HepG2 (cell line): ENCODE measurements at places on chromosomes 1 and 21.

- DNase-seq = no peak
These were observed 359.3 kb upstream of the RUNX1 start for GRCh38 chr21:35408401-35408800.

- DNase-seq = no peak
These were observed 46.4 kb downstream of the TOR1AIP2 start for GRCh38 chr1:179831225-179831624.

- peak; percentile 80 for DNase-seq
These were observed at the start of gene IARS2 for GRCh38 chr1:220094016-220094911. IARS2 (plus strand) TSS chr1:220094132; CDS start chr1:220094217, 85 bp downstream.

GRCh38 chr1:43427524-43427923, 26.2 kb downstream of the HYI start:
- DNase-seq = no peak

- DNase-seq = no peak
These were observed 20.7 kb upstream of the PADI4 start for GRCh38 chr1:17287130-17287776.

DNA sequence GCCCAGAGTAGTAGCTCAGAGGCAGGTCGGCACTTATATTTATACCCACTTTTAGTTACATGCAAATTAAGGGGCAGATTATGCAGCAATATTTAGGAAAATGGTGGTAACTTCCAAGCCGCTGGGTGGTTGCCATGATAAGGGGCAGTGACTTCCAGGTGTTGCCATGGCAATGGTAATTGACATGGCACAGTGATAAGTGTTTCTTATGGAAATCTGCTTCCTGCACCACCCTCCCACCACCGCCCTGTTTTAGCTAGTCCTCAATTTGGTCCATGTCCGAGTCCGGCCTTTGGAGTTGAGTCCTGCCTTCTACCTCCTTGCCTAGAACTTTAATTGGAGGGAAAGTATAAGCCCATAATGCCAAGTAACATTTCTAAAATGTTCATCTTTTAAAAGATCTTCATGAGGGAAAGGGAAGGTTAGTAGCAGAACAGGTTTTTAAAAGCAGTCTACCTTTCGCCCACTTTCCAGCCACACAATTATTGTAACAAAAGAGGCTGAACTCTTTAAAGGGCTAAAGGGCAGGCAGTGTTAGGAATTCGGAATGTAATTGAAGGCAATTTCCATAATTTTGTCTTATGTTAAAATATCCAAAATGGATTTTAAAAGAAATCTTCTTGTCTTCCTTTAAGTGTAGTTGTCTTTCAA, 21.7 kb downstream of the ZBTB8B start:
- DNase-seq = no peak

DNA sequence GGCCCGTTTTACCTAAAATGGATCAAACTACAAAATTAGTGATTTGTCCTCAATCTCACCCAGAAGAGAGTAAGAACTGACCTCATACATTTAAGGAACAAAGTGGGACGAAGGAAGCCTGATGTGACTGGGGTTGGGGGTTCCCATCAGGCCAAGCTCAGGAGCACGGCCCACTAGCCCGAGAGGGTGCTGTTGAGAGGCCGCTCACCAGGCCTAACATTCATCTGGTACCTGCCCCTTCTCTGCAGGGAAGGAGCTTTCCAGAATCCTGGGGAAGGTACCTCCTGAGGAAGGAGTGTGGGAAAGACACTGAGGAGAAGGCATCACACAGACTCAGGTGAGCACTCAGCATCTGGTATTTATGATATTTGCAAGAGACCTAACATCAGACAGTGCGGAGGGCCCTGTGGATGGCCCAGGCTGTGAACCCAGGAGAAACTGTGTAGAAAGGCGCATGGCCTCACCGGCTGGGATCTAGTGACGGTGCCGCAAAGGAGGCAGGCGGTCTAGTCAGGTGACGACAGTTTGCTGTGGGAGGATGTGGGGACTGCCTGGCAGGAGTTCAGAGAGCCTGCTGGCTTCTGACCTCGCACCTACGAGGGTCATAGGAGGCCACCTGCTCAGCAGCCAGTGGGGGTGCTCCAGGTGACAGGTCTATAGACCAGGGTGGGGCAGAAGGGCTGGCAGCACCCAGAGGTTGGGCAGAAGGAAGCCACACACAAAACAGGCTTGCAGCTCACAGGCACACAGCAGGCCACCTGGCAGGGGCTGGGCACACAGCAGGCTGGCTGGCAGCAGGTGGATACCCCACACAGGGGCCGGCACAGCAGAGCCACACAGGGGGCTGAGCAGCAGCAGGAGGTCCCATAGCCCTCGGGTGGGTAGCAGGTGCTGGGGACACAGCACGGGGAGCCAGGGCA, 543 bp downstream of the KRTAP12-4 start:
- DNase-seq = no peak

- DNase-seq = no peak
These were observed 153.0 kb downstream of the KCTD3 start for GRCh38 chr1:215720126-215720525.

DNA sequence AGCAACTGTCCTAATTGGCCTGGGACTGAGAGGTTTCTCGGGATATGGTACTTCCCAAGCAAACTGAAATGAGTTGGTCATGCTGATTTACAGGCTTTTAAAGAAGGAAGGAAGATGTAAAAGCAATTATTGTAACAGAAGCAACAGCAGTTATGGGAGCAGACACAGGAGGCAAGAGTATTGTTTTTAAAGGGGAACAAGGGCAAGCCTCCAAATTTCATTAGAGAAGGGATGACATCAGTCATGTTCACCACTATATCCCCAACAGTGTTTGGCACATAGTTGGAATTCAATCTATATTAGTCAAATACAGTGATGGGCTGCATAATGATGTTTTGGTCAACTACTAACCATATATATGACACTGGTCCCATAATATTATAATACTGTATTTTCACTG, 46.0 kb upstream of the JUN start:
- DNase-seq = no peak

DNA sequence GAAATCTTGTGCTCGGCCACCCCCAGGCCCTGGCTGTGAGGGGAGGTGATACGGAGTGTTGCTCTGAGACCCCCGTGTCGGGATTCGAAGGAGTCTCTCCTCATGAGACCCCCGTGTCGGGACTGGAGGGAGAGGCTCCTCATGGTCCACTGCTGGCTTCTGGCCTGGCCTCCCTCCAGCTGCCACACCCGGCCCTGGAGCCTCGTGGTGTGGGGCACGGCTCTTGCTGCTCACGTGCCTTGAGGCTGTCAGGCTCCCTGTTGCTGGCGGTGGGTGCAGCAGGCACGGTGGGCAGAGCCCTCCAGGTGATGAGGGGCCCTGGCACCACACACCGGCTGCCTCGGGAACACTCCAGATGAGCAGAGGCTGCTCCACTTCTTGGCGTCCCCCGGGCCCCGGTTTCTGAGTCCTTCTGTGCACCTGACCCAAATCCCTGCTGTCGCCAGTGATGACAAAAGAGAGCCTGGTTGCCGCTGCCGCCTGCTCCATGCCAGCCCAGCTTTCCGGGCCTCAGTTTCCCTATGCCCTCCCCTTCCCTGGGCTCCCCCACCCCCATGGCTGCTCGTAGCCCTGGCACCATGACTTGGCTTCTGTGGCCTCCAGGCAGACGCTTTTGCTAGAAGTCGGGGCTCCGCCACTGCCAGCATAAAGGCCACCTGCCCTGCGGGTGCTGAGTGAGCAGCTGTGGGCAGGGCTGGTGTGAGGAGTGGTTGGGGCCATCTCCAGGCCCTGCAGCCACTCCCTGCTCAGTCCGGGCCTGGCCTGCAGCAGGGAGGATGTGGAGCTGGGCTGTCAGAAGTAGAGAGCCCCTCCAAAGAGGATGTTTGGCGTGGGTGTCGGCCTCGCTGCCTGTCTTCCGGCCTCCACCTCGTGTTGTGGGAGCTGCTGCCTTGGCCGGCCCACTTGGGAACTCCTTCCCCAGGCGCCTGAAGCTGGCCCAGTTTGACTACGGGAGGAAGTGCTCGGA, 11.8 kb downstream of the TMEM240 start:
- DNase-seq = no peak

DNA sequence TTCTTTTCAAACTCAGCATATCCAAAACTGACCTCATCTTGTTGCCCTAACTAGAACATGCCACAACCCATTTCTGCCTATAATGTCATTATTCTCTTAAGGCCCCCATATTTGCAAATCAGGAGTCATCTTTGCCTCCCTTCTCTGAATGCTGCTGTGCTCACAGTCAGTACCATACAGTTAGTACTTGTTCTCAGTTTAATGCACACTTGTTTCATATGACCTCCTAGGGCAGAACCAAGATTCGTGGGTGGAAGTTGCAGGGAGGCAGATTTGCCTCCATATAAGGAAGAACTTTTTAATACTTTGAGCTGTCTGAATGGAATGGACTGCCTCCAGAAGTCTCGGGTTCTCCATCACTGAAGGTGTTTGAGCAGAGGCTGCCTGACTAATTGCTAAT, 9.2 kb downstream of the CAP1 start:
- DNase-seq = no peak

DNA sequence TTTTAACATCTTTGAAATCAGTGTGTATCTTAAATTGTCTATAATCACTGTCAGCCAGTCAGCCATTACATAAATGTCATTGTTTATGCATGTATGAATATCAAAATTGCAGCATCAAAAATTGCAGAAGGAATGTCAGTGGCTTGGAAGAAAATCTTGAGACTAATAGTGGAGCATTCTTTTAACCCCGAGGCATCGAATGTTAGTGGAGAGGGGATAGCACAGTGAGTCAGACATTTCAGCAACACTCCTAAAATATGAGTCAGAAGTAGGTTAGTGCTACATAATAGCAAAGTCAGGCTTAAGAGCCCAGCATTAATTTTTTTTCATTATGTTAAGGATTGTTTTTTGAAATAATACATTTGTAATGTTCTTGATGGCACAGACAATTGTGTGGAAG, 45.5 kb downstream of the SNRPE start:
- DNase-seq = no peak

- no peak for DNase-seq
These were observed 112.0 kb downstream of the LRRC40 start for GRCh38 chr1:70093250-70093975.

DNA sequence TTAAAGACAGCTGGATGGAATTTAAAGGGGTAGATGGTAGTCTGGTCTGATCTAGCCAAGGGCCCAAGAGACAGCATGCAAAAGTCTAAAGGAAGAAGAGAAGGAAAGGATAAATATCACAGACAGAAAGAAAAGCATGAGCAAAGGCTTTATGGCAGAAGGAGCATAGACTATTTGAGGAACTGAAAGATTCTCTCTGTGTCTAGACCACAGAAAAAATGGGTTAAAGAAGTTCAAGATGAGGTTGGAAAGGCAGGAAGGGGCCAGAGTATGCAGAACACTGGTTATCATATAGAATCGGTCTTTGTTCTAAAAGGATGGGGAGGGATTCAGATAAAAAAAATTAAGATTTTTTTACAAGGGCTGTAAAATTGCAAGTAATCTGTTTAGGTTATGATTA, 136.8 kb upstream of the SGIP1 start:
- DNase-seq = no peak

- peak; percentile 65 for DNase-seq
These were observed 107.1 kb downstream of the SPSB1 start for GRCh38 chr1:9399510-9400424.

- no peak for DNase-seq
These were observed 825 bp upstream of the DPH5 start for GRCh38 chr1:101026430-101026788.

DNA sequence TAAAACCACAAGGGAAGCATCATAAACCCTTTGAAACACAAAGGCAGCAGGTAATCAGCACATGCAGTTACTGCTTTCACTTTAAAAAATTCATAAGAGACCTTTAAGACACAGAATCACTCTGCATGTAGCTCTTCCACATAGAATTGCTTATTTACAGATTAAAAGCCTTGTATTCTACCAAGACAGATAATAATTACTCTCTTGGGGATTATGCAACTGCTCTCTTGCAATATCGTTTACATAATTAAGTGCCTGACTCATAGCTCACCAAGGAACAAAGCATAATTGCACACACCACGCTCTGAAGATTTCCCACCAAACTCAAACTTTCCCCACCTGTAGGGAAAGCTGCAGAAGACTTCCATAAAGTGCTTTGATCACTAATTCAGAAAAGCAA, 87.9 kb downstream of the VAV3 start:
- DNase-seq = no peak

GRCh38 chr1:115911294-115911693, 65.0 kb upstream of the SLC22A15 start:
- no peak for DNase-seq

DNA sequence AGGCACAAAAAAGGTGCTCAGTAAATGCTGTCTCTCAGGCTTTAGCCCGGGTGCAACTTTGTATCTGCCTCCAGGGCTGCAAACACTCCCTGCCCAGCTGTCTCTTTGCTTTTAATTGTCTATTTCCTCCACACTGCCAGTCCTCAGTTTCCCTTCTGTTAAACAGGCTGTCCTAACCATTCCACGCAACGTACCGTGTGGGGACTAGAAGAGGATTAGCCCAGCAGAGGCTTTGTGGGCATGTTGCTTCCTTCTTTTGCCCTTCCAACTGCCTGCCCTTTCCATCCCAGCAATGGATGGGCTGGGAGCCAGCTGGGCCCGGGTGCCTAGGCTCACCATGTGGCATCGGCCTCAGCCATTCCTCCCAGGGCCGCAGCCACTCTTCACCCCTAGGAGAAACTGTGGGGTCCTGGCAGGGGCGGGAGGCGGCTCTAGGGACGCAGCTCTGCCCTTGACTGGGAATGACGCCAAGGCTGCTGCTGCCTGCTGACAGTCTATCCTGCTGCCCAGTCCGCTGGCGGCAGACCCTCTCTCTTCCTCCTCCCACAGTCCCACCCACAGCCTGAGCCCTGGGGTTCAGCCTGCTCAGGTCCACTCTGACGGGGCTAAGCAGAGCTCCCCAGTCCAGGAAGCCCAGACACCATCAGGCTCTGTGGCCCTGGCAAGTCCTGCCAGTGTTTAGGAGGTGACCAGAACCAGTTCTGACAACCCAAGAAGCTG, 40.6 kb upstream of the LRP8 start:
- DNase-seq = no peak

- no peak for DNase-seq
These were observed 120.1 kb downstream of the MATN1 start for GRCh38 chr1:30603081-30603858.

GRCh38 chr1:164748253-164748899, 189.4 kb downstream of the PBX1 start:
- peak; percentile 10 for DNase-seq

GRCh38 chr1:210340841-210341240, 12.1 kb downstream of the HHAT start:
- no peak for DNase-seq

GRCh38 chr1:6357243-6357936, 36.2 kb downstream of the ACOT7 start:
- no peak for DNase-seq

GRCh38 chr21:16046656-16047330, 317.0 kb downstream of the USP25 start:
- DNase-seq = no peak

DNA sequence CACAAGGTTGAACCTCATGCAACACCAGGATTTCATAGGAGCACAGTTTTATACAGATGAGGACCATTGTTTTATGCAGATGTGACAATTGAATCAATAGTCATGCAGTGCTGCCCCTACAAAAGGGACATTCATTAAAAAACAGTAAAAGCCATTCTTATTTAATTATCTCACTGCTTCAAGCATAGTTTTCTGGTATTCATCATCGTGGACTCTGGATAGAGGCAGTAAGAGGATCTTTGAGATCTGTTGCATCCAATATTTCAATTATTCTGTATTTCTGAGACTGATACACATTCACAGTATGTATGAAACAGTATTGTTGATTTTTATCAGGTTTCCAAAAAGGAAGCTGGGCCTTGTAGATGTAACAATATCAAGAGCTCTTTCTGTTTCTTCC, 237.6 kb downstream of the RYR2 start:
- no peak for DNase-seq

GRCh38 chr21:17003763-17004373, 509.0 kb upstream of the CXADR start:
- DNase-seq = no peak
